ENCODE measurements at places on chromosomes 16 and 17. TPM values are rescaled to one million over a fixed set of nuclear protein-coding genes. Genes with fewer than 3 reads are reported as not detected.

DNA sequence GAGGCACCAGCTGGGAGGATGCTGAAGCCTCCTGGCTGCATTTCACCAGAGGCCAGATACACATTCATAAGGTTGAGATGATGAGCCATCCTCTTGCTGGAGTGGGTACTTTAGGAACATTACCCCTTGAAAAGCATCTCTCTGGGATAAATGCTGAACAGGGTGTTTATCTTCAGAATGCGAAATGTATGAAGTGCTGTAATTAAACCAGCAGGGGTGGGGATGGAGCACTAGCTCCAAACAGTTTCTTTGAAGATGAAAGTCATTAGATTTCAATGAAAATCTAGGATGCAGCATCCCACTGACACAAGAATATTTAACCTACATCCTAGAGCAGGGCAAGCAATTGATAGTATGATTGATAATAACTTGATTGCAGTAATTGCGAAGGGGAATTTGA, 158.1 kb downstream of the CYLD start:
- DNase-seq = no peak

DNA sequence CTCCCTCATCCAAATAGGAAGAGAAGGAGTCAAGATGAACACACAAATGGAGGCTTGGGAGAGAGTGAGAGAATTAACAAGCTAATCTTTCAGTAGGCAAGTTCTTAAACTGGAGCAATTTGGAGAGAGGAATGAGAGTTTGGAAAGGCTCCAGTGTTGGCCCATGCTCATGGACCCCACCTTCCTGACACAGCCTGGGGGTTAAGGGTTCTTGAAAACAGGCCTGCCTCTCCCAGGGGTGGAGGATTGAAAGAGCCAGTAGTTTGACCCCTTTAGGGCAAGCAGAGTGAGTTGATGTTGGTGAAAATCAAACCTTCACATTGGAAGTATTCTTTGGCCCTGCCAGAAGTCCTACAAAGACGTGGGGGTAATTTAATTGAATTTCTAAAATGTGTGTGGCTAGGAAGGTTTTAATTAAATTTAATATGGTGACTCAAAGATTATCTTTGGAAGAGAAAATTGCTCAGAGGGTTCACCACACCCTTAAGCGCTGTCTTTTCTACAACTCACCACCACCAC, 5.8 kb downstream of the HOXB3 start:
- DNase-seq = no peak

Gene NPB
- polyA plus RNA-seq = 0.96 TPM

Gene KRTAP3-1
- not detected for polyA plus RNA-seq

Gene CDH13
- 57.0 TPM for polyA plus RNA-seq
